ENCODE measurements at places on chromosomes 12 and 14.

- DNase-seq: no peak
Measured at GRCh38 chr12:3328571-3328970, 162.4 kb upstream of the PRMT8 start.

DNA sequence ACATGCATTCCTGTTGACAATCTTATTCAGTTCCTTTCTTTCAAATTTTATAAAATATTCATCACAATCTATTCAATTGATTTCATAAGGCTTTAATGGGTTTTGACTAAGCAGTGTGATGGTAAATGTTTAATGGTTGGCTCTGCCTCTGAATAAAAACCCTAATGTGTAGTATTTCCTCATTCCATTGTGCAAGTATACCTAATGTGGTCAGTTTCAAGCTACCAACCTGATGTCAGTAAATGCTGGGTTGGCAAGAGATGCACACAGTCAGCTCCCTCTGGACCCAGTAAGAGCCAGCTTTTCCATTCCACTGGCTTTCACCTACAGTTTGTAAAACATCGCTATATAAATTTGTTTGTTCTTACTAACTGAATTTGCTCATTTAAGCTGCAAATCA is 53.9 kb downstream of the METTL25 start:
- DNase-seq: no peak

- DNase-seq: no peak
Measured at GRCh38 chr14:55138091-55138490, 9.0 kb downstream of the LGALS3 start.

DNA sequence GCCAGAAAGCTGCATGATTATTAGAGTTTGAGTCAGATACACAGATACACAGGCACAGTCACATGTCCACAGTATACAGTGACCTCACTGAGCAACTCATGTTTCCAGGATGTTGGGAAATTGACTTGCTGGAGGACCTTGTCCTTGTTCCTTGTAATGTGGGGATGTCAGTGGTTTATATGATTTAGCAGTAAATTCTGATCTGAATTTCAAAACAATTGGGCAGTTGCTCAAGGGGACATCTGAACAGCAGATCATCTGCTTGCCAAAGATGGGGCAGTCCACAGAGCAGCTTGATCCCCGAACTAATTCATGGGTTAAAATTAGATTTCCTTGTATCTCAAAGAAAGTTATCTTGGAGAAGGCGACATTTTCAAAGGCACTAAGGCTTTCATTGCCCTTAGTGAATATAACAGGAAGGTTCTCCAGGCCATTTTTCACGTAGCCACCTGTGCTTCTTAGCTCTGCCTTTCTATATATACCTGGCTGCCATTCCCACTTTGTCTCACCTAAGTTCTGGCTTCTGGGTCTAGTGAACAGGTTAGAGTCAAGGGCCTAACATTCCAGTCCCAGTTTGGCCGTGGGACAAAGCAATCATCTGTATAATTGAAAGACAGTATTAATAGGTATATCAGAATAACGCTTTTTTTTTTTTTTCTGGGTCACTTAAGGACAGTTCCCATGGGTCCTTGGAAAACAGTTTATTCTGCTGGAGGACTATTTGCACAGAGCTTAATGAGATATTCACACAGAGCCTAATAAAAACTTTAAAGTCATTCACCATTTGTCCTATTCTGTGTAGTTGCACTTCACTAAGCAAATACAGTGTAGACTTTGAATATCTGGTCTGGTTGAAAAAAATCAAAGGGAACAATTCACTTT is 64.9 kb upstream of the STRN3 start:
- no peak for DNase-seq

- no peak for DNase-seq
Measured at GRCh38 chr12:51705450-51705849, 114.4 kb downstream of the SCN8A start.

DNA sequence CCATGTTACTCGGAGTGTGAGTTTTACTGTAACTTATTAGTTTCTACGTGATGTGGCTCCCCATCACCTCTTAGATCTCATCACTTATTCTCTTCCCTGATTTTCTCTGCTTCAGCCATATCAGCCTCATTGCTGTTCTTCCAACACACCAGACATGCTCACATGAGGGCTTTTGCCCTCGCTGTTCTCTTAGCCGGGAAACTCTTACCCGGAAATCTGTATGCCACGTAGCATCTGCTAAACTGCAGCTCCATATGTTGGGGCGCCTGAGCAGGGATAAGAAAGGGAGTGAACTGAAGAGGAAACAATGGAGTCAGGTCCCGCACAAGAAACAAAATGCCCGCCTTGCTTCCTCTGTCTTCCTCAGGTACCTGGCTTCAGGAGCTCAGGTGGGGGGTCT is 16.6 kb downstream of the SMUG1 start:
- DNase-seq: no peak

DNA sequence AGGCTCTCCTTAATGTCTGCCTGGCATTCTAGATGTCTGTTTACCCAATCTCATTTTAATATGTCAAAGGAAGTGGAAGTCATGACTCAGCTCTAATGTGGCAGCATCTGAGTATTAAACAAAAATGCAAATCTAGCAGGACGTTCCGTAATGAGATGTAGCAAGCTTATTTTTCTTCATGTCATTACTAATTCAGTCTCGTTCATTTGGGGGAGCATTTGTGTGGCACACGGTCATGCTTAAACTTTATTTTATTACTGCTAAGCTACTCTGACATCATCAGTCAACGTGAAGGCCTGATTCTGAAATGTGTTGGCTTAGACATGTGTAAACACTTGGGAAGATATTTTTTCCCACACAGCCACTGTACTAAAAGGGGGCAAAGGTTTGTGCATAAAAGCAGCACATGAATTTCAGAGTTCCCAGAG is 326.7 kb upstream of the TMPO start:
- DNase-seq: no peak

- DNase-seq: no peak
Measured at GRCh38 chr14:42228611-42229010, 621.9 kb downstream of the LRFN5 start.

DNA sequence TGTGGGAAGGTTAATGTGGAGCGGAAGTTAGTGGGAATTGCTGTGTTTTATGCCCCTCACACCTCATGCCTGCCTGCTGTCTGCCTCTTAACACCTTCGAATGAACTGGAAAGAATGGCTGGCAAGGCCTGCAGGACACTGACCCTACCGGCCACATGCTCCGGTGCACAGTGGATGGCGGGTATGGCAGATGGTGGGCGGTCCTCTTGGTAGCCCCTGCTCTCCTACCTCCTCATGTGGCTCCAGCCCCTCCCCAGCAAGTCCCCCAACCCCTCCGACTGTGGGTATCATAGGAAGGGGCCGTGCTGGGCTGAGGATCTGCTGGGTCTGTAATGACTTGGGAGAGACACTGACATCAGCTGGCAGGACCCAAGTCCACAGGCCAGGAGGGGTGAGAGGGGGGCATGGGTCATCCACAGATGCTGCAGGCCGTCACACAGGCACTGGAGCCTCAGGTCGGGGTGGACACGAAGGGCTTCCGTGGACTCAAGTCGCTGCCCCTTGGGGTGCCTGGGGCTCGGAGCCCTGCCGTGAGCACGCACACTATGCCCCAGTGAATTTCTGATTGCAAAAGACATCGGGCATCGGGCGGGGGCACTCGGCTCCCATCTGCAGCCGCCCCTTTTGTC is 77.4 kb downstream of the KIF26A start:
- DNase-seq: no peak
